ENCODE measurements at places on chromosomes 1 and 21.
A peak's percentile ranks its signal among the peaks of the same experiment; 100 is the strongest.

GRCh38 chr1:97050506-97050905 is 328.9 kb downstream of the PTBP2 start:
- DNase-seq, result no peak

- DNase-seq, result no peak
Observed at GRCh38 chr1:225738763-225739162, 38.9 kb upstream of the SRP9 start.

GRCh38 chr1:38098101-38098847 is 51.7 kb upstream of the POU3F1 start:
- DNase-seq, result no peak

- no peak for DNase-seq
Observed at GRCh38 chr1:215380566-215380965, 186.5 kb upstream of the KCTD3 start.

GRCh38 chr1:77553568-77554291 is 128.7 kb downstream of the ZZZ3 start:
- no peak for DNase-seq

DNA sequence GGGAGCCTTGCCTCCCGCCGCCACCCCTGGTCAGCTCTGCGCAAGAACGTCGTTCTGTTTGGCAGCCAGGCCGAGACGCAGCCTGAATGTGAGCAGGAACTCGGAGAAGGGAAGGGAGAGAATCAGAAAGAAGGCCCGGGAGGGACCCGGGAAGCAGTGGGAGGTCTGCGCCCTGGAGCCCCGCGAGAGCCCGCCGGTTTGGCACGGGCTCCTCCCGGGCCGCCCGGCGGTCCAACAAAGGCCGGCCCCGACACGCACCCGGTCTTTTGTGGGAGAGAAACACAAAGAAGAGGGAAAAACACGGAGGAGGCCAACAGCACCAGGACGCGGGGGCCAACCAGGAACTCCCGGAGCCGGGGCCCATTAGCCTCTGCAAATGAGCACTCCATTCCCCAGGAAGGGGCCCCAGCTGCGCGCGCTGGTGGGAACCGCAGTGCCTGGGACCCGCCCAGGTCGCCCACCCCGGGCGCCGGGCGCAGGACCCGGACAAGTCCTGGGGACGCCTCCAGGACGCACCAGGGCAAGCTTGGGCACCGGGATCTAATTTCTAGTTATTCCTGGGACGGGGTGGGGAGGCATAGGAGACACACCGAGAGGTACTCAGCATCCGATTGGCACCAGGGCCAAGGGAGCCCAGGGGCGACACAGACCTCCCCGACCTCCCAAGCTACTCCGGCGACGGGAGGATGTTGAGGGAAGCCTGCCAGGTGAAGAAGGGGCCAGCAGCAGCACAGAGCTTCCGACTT is 2.7 kb upstream of the OLIG2 start:
- no peak for DNase-seq

GRCh38 chr1:180243517-180244221 is 13.6 kb downstream of the LHX4 start:
- DNase-seq, result no peak

DNA sequence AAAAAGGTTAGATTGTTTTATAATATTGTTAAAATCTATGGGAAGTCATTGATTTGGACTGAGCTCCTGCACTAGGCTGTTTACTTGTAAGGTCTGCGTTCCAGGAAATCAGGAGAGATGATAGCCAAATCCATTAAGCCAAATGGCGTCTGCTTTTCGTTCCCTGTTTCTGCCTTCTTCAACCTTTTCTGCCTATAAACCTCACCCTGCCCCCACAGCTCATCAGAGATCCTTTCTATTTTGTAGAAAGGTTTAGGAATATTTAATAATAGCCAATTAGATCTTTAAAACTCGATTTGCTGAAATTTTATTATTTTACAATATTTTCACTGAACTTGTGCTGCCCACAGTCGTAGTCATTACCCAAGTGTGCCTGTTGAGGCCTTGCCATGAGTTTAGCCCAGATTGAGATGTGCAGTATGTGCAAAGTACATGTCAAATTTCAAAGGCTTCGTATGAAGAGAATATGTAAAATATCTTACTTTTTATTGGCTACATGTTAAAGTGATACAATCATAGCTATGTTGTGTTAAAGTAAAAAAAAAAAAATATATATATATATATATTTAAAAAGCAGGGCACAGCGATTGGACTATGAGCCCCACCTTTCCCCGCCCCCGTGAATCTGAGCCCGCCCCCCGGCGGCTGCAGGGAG is 444 bp upstream of the IARS2 start:
- DNase-seq, result no peak

DNA sequence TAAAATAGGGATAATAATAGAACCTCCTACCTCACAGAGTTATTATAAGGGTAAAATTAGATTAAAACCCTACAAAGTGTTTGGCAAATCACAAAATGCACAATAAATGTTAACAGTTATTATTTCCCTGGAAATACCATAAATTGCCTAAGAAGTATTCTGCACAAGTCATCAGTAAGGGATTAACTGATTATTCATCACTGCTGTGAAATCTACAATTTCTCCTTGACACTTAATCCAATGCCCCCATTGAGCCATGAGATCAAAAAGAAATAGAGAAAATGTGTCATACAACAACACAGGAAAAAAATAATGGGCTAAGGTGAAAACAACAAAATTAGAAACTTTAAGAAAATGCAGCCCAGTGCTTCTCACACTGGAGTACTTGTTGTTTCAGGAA is 6.7 kb upstream of the SEC16B start:
- no peak for DNase-seq

GRCh38 chr1:221729771-221730330 is 12.0 kb downstream of the DUSP10 start:
- no peak for DNase-seq

GRCh38 chr1:152198982-152199381 is 25.0 kb downstream of the HRNR start:
- no peak for DNase-seq

GRCh38 chr1:63908016-63908415 is 134.2 kb downstream of the ROR1 start:
- DNase-seq, result no peak

DNA sequence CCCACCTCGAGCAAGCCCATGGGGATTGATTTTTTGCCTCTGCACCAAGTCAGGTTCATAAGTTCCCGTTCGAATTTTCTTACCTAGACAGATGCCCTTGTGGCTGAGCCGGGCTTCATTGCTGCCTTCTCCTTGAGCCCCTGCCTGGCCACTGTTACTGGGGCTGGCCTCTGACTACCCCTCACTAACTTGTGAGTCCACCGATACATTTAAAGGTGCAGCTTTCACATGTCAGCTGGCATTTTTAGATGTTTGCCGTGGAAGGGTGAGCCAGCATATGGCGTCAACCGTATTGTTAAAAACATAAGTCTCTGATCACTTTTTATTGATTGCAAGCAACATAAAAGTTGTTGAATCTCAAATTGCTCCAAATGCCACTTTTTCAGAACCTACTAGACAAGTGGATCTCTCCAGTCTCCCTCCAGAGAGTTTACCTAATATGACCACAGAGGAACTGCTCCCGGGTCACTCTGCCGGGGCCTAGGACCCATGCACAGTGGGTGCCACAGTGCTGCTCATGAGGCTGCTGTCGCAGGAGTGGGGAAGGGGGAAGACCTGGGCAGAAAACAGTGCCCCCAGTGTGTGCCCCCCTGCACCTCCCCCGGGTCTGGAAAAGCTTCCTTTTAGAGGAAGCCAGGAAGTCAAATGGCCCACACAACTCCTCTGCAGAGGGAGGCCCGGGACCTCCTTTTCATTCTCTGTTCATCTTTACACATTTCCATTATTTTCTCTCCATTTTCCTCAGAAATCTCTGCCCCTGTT is 18.8 kb downstream of the MX1 start:
- no peak for DNase-seq

DNA sequence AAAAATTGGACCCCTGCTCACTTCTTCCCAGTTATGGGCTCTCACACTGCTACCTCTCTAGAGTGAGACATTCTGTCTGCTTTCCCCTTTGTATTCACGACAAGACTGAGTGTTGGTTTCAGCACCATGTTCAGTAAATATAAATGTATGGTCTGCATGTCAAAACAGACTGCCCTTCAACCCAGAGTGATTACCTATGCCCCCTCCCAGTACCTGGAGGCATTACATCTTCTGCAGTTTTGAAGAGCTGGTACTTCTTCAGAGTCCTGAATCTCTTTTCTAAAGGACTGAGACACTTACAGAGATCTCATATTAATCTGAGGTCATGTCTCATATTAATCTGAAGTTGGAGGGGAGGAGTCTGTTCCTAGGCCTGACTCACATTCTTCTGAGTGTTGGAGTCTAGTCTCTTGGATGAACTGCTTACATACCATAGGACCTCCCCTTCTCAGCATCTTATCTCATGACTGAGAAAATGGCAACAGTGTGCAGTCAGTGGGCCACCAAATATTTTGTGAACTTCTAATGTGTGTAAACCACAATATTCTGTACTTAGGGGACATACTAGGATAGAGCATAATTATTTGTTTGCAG is 80.3 kb downstream of the RGL1 start:
- no peak for DNase-seq

DNA sequence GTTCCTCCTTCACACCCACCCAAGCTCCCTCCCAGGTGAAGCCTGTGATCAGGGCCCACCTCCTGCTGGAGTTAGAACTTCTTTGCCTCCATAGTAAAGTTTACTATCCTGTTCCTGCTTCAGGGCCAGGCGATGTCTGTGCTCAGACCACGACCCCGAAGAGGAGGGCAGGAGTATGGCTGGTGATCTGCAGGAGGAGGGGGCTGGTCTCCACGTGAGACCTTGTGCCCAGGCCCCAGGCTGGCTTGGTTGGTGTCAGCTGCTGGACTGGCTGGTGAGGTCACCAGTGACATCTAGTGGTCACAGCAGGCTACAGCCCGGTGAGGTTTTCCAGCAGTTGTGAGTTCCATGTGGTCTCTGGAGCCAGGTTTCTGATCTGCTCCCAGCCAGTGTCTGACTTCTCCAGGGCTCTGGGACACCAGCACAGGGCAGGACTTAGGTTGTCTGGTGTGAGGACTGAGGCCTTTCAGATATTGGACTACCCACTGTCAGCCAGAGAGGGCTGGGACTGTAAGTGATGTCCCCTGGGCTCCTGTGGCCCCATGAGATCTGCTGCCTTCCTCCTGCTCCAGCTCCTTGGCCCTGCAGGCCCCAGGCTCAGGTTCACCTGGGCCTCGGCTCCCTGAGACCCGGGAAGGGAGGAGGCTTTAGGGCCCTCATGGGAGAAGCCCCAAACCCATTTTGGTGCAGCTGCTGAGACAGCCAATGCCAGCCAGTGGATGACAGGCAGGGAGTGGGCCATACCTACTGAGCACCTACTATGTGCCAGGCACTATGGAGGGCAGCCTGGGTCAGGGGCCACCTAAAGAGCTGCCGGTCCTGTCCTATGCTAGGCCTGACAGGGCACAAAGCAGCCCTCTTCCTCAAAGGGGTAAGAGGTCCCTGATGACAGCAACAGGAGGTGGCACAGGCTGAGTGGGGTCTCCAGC is 6.0 kb upstream of the UBL4B start:
- DNase-seq, result peak; percentile 62

- no peak for DNase-seq
Observed at GRCh38 chr1:10834770-10835412, 38.4 kb upstream of the CASZ1 start.

GRCh38 chr21:21997390-21998333 is 999.5 kb downstream of the NCAM2 start:
- no peak for DNase-seq

DNA sequence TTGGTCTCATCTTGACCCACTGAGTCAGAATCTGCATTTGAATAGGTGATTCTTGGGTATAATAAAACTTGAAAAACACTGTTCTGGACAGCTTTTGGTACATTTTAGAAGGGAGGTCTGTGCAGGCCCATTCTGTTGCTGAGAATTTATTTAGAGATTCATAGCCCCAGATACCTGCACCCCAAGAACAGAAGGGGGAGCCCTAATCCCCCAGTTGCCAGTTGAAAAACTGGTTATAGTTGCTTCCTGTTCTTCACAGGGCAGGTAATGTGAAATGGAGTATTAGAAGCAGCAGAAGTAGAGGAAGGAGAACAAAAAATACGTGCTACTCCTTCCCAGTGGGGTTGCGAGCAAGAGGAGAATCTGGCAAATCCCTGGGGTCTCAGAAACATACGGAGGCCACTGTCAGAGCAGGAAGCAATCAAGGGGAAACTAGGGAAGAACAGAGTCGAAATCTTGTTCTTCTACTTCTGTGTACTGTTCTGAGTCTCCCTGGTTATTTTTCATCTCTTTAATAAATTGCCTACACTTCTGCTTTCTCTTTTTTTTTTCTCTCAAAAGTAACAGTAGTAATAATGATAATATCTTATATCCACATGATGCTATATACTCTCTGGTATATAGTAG is 4.6 kb upstream of the CLCA2 start:
- DNase-seq, result peak; percentile 42

- no peak for DNase-seq
Observed at GRCh38 chr1:6971699-6972098, 186.4 kb downstream of the CAMTA1 start.

DNA sequence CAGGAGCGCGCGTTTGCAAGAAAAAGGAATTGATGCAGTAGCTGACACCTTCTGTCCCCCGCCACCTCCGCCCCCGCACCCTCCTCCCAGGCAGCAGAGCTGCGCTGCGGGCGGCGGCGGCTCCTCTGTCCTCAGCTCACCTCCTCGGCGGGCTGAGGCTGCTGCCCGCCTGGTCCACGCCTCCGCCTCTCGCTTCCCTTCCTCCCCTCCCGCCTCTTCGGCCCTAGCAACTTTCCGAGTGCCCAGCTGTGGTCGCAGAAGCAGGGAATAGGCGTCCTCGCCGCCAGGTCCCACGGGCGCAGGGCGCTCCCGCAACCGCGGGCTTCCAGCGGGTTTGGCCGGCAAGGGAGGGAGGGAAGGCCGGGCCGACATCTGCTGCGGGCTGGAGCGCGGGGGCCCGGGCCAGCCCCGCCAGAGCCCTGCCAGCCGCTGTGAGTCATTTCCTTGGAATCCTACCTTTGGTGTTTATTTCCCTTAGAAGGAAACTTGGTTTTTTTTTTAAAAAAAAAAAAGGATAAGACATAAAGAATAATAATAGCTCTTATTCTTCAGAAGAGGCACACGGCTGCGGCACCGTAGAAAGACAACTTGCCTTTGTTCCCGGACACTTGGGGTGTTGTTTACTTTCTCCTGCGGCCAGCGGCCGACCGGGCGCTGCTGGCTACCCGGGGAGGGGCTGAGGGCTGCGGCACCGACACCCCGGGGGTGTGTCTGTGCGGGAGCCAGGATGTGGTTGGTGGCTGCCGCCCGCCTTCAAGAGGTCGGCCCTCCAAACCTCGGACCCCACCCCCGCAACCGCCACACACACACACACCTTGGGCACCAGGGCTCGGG is 1.1 kb downstream of the SERTAD4 start:
- DNase-seq, result peak; percentile 67

DNA sequence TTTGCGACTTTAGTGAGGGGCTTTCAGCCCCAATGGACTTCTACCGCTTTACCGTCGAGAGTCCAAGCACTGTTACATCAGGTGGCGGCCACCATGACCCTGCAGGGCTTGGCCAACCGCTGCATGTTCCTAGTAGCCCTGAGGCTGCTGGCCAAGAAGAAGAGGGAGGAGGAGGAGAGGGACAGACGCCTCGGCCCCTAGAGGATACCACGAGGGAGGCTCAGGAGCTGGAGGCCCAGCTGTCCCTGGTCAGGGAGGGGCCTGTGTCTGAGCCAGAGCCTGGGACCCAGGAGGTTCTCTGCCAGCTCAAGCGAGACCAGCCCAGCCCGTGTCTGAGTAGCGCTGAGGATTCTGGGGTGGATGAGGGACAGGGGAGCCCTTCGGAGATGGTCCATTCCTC is 8.6 kb upstream of the SLC25A34 start:
- DNase-seq, result no peak

GRCh38 chr1:205619376-205619775 is 12.4 kb downstream of the ELK4 start:
- DNase-seq, result no peak

GRCh38 chr1:192167911-192168700 is 9.8 kb downstream of the RGS18 start:
- no peak for DNase-seq
